ENCODE measurements at places on chromosomes 1 and 21.

GRCh38 chr1:239317948-239318347 is 68.4 kb upstream of the CHRM3 start:
- DNase-seq, result no peak

- DNase-seq, result no peak
Observed at GRCh38 chr1:60974524-60975372, 107.6 kb upstream of the NFIA start.

DNA sequence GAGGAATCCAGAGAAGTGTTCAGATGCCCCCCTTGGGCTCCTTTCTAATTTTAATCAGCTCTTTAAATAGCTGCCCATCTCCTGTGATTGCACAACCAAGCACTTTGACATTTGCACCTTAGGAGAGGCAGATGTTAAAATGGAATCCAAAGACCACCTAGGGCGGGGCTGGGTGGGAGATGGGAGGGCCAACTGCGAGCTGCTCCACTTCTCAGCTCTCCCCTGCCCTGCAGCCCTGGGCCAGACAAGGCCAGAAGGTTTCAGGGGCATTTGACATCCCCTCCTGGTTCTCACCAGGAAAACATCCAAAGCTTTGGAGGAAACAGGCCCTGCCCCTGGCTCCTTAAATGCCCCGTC is 106.9 kb downstream of the DHRS3 start:
- no peak for DNase-seq

DNA sequence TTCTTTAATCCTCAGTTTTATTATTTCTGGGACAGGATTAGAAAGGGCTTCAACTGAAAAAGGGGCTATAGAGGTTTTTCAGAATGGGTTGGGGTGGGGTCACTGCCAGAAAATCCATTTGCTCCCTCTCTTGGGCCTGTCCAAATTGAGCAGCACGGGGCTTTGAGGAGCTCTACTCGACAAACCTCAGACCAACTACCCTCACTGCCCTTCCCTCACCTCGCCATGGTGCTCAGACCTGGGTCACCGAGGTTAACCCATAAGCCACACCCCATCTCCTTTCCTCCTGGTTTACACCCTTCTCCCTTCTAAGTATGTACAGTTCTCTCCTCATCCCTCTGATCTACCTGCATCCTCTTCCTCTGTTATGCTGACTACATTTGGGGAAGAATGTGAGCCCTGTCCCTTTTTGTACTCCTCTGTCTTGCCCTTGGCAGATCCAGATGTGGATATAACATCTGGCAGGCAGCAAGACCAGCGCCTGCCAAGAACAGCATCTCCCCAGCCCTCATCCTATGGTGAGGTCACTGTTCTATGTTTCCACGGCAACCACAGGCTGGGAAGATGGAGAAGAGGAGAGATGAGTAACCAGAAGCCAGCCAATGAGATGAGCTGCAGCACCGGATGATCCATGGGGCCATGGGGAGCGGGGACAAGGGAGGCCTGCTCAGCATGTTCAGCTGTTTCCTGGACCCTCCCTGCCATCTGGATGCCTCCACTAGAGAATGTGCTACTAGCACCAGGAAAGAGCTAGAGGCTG is 3.7 kb upstream of the FABP3 start:
- no peak for DNase-seq

DNA sequence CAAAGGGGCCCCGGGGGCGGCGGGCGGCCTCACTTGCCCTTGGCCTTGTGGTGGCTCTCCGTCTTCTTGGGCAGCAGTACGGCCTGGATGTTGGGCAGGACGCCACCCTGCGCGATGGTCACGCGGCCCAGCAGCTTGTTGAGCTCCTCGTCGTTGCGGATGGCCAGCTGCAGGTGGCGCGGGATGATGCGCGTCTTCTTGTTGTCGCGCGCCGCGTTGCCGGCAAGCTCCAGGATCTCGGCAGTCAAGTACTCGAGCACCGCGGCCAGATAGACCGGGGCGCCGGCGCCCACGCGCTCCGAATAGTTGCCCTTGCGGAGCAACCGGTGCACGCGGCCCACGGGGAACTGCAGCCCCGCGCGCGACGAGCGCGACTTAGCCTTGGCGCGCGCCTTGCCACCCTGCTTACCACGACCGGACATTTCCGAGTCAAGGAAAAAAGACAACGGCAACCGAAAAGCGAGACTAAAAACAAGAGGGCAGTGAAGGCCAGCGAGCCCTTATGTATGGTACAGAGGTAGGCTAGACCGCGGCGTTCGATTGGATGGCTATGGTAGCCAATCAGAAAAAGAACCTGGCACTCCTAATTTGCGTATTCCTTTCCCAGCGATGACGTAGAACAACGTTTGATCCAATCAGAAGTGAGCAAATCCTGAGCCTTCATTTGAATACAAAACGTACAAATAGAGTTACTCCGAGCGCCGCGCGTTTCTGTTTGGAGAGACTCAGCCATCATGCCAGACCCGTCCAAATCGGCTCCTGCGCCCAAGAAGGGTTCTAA is 29.6 kb upstream of the RNF187 start:
- DNase-seq, result peak; percentile 98

- no peak for DNase-seq
Observed at GRCh38 chr1:57418971-57419370, 4.9 kb downstream of the DAB1 start.

DNA sequence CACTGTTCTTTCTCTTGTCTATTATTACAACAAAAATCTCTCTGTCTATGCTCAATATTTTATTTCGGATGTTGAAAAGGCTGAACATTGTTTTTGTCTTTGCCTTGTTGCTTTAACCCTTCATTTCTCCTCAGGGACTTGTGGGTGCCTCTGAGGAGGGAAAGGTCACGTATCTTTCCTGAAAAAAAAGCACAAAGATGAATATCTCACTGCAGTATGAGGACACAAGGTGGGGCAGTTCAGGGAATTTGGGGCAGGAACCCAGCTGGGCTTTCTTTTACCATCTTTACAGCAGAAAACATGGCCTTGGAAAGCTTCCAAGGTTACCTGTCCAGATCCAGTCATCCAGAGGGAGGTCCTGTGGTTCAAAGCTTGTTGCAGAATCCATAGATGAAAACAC is 99.1 kb upstream of the LPGAT1 start:
- no peak for DNase-seq

DNA sequence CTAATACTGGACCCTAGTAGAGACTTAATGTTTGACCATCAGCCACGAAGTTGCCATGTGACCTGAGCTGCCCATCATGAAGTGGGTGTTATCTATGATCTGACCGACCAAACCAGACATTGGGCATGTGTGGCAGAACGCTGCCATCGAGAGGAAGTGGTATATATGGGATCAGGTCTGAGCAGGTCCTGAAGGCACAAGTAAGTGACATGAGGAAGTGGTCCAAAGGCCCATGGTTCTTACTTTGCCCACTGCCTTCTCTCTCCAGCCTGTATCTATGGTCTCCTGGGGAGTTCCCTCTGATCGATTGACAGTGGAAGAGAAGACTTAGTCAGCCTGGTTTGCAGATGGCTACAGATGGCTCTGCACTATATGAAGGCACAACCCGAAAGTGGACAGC is 7.9 kb downstream of the SPSB1 start:
- no peak for DNase-seq

DNA sequence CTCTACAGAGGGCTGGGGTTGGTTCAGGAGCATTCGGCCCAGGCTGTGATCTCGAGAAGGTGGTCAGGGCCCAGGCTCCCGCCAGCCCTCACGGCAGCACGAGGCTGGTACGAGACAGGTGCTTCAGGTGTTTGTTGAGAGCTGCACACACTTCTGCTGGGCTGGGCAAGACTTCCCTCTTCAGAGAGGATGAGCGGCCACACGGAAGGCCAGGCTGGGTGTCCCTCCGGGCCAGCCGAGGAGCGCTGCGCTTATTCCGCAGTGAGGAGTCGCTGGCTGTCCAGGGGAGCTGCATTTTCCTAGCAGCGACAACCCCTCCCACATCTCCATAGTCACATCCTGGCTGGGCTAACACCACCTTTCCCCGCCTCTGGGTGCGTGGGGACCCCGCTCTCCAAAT is 50.5 kb downstream of the PDE9A start:
- DNase-seq, result no peak

- DNase-seq, result peak; percentile 19
Observed at GRCh38 chr1:50023292-50024159, at the start of gene AGBL4. TSS of gene AGBL4 (minus strand) at chr1:50023954.

- no peak for DNase-seq
Observed at GRCh38 chr1:231770506-231771175, 144.1 kb downstream of the DISC1 start.

DNA sequence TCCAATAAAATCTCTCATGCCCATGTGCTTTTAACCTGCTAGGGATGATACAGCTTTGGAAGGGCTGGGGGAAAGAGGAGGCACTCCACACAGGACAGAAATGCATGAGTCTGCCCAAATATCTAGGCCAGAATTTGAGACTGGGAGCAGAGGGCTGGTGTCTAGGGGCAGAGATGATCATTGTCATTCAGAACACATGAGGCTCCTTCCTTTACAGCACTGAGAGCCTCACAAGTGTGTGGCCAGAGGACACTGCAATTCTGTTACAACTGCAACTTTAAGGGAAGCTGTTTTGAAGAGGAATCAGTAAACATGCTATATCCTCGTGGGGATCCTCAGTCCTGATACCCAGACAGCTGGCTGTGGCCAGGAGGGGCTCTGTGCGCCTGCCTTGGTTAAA is 541.3 kb downstream of the OMA1 start:
- no peak for DNase-seq

GRCh38 chr21:45041351-45041805 is 33.0 kb upstream of the ADARB1 start:
- DNase-seq, result no peak

- DNase-seq, result no peak
Observed at GRCh38 chr21:41445465-41445862, 19.4 kb downstream of the MX1 start.

DNA sequence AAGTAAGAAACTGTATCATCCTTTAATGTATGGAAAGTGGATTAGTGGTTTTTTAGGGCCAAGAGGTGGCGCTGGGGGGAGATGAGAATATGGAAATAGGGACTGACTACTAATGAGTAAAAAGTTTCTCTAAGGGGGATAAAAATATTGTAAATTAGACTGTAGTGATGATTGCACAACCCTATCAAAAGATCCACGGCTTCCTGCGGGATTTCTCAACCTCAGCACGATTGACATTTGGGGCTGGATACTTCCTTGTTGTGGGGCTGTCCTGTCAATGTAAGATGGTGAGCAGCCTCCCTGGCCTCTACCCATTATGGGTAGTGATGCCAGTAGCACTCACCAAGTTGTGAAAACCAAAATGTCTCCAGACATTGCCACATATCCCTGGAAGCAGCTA is 36.0 kb upstream of the PRDM2 start:
- no peak for DNase-seq

DNA sequence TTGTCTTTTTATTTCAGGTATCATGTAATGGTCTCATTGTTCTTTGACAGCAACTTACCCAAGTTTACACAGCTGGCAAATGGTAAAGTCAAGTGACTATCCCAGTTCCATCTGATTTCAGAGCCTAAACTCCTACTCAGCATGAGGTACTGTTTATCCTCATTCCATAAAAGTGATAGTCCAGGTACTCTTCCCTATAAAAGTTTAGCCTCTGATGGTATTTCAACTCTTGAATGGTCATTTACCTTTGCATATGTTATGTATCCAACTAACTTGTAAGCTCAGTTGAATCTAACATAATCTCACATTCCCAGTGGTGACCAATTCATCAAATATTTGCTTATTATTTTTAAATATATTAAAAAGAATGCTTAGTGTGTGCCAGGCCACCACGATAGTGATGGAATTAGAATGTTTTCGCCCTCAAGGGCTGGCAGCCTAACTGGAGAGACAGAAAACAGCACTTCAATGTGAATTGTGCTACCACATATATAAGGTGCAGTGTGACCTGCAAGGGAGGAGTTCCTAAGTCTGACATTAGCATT is 307.1 kb downstream of the CTH start:
- DNase-seq, result no peak

DNA sequence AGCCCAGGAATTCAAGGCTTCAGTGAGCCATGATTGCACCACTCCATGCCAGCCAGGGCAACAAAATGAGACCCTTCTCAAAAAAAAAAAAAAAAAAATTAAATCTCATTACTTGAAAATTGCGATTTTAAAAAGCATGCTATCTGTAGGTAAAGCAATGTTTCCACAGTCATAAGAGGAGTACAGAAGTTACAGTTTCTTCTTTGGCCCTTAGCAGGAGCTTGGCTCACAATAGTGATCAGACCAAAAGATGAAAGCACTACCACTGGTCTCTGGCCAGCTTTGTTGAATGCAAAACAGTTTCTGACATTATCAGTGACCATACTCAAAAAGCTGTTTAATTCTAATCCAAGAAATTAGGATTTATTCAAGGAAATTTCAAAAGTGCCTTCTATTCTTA is 31.2 kb downstream of the VAV3 start:
- no peak for DNase-seq

DNA sequence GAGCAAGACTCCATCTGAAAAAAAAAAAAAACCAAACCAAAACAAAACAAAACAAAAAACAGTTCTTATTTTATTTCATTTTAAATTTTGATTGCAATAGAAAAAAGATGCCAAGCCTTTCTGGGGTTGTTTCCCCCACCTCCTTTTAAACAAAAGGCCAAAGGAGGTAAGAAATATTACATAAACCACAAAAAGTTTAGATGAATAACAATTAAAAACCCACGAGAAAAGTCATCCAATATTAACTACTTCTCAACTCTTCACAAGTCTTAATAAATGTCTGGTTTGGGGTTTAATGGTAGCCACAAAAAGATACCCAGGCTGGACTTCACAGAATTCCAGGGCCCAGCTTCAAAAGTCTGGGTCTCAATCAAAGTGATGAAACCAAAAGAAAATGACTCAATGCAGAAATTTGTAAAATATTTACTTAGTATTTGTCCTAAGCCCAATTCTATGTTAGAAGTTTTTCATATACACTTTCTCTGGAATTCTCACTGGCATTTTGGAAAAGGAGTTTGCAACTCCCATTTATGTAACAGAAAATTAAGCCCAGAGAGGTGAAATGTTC is 47.0 kb upstream of the SDC3 start:
- no peak for DNase-seq

DNA sequence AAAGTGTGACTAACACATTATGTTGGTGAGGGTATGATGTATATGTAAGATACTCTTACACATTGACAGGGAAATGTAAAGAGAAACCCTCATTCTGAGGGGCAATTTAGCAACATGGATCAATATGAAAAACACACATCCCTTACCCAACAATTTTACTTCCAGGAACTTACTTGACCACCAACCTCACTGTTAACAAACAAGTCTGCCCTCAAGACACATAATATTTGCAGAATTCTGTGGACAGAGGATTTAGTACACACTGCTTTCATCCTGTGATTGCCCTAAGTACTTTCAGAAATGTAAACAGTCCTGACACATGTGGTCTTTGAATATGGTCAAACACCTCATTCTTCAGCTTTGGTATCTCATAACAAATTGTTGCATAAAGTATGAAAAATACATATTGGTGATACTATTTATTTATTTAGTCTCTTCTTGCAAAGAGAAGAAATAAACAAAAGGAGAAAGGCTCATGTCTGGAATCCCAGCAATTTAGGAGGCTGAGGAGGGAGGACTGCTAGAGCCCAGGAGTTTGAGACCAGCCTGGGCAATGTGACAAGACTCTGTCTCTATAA is 6.9 kb downstream of the USP48 start:
- peak; percentile 26 for DNase-seq

GRCh38 chr1:171258429-171258828 is 10.1 kb downstream of the FMO1 start:
- no peak for DNase-seq

GRCh38 chr21:46081862-46082712 is 15.8 kb upstream of the COL6A2 start:
- no peak for DNase-seq

- peak; percentile 99 for DNase-seq
Observed at GRCh38 chr1:150486966-150487762, at the start of gene TARS2. TSS of gene TARS2 (plus strand) at chr1:150487419. CDS start at chr1:150487451, 32 bp downstream.
